ENCODE measurements at places on chromosomes 11 and 22.

GRCh38 chr11:9228091-9228490 is 37.1 kb downstream of the DENND5A start:
- DNase-seq: no peak

- no peak for DNase-seq
Observed at GRCh38 chr11:130403967-130404366, 24.4 kb downstream of the ADAMTS8 start.

- DNase-seq: no peak
Observed at GRCh38 chr11:93751001-93751400, 9.5 kb downstream of the C11orf54 start.

DNA sequence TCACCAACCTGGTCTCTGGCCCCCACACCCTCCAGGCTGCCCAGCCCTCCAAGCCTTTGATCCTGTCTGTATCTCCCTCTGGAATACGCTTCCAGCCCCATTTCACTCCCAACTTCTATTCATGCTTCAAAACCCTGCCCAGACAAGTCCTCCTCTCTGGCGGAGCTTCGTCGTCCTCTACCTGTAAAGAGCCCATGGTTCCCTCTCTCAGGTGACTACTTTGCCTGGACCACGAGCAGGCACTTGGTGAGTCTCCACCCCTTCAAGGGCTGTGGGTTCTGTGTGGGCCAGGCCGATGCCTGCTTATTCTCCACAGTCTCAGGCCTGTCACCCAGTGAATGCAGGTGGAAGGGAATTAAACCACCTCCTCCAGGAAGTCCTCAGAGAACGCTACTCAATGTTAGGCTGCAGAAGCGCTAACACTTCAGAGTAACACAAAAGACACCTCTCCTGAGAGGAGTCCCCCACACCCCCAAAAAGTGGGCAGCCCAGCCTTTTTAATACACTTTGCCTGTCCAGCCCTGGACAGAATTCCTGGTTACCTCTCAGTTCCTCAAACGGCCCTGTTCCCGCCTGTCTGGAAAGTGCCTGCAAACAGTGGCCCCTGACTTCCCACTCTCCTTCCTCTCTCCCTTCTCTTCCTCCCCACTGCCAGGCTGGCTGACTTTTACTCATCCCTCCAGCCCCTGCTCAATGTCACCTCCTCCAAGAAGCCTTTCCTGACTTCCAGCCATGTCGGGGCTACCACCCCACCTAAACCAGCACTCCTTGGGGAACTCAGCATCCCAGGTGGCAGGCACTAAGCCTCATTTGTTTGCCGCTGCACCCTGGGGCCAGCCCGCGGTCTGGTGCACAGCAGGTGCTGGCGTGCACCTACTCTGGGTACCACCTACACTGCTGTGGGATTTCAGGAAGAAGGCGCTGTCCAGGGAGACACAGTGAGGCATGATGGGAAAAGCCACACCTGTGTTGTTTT is 9.0 kb downstream of the RAC2 start:
- no peak for DNase-seq

DNA sequence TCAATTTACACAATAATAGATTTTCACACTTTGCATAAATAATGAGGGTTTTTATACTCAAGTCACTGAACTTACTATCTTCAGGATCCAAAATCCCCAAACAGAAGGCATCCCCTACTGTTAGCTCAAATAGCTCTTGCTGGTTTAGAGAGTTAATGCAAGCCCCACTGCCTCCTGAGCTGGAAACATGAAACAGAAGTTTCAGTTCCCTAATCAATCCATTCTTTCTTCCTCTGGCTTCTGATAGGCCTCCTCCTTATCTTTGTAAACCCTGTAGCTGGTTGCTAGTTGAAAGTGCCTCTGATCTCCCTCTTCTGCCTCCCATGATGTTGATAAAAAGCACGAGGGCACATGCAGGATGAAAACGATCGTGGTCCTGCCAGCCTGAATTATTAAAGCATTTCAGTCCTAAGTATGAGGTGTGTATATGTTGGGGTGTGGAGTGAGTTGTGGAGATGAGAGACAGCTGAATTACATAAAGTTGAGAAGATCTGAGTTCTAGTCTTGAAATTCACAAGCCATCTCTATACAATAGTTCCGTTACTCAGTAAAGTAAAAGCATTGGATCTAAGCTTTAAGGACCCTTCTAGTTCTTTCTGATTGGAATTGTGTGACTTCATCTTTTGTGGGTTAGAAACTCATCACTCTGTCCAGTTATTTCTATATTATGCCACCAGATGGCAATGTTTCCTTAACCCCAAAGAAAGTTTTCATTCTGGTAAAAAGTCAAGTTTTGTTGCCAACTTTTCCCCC is 35.0 kb upstream of the EHF start:
- no peak for DNase-seq

GRCh38 chr11:6681505-6681904 is 1.6 kb downstream of the MRPL17 start:
- no peak for DNase-seq

- DNase-seq: no peak
Observed at GRCh38 chr22:49039625-49040024, 788.0 kb downstream of the BRD1 start.

DNA sequence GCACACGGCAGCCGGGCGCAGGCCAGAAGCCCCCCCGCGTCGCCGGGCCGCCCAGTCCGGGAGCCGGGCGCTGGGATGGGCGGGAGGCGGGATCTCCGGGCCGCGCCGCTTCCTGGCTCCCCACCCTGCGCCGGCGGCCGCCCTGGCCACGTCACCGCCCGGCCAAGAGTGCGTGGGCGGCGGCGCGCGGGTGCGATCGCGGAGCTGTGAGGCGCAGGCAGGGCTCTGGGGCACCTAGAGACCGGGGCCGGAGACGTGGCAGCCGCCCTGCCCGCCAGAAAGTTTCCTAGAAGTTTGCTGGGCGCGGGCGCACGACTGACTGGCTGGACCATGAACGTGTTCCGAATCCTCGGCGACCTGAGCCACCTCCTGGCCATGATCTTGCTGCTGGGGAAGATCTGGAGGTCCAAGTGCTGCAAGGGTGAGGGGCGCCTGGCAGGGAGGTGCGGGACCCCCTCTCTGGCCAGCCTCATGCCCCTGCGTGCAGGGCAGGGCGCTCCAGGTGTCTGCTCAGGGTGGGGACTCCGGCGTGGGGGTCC is at the start of gene KDELR3:
TSS of gene KDELR3 (plus strand) at position 193 of the 539 bp plus-strand sequence. CDS start at position 331, 138 bp downstream.
- DNase-seq: peak; percentile 82

DNA sequence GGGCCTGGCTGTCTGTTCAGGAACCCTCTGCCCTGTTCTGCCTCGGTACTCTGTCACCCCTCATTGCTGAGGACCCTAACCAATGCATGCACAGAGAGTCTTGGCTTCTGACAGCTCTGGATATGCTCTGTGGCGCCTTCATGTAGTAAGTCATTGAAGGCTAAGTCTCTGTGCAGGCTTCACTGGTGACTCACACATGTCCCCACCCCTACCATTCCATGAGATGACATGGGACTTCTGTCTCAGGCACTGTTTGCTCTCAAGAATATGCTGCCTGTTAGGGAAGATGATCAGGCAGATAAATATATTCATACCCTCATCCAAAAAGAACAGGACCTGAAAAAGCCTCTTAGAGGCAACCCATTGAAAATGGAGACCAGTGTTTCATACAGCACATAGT is 43.6 kb upstream of the HORMAD2 start:
- no peak for DNase-seq

- no peak for DNase-seq
Observed at GRCh38 chr22:22731374-22731676, 86.9 kb downstream of the GGTLC2 start.

- DNase-seq: no peak
Observed at GRCh38 chr22:17580441-17581031, 17.2 kb downstream of the SLC25A18 start.

DNA sequence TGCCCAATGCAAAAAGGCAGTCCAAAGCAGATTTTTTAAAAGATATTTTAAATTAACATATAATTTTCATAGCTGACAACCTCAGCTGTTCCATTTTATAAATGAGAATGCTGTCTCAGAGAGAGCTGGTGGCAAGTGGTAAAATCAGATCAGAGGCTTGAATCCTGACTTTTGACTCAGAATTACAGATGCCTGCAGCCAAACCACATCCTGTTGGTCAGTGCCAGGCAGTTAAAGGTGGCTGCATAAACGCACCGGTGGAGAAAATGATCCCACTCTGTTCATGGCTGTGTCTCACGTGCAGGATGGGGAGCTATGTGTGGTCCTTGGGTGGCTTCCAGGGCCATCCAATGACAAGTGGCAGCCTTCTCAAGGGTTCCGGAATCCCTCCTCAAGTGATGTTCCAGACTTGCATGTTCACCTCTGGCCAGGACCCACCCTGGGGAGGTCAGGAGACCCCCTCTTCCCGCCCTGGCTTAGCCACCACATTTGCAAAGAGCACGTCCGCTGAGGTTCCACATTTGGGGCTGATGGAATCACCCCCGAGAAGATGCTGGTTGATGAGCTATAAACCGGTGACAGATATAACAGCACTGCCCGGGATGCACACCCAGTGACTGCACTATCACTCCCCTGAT is 155.5 kb downstream of the SHANK2 start:
- DNase-seq: no peak

DNA sequence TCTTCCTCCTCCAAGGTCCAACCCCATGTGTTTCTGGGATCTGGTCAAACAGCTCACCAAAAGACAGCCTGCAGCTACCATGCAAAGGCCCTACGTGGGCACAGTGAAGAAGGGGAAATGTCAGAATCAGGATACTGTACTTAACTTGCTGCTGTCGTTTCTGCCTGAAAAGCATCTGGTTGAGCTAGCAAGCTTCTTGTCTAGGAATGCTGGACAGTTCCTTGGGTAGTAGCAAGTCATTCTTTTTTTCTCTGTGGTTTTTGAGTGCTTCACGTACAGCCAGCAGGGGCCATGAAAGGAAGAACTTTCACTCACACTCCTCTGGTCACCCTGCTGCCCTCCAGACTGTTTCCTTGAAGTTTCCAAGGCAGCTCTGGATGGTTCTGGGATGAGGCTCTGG is 24.7 kb downstream of the RCOR2 start:
- DNase-seq: no peak

DNA sequence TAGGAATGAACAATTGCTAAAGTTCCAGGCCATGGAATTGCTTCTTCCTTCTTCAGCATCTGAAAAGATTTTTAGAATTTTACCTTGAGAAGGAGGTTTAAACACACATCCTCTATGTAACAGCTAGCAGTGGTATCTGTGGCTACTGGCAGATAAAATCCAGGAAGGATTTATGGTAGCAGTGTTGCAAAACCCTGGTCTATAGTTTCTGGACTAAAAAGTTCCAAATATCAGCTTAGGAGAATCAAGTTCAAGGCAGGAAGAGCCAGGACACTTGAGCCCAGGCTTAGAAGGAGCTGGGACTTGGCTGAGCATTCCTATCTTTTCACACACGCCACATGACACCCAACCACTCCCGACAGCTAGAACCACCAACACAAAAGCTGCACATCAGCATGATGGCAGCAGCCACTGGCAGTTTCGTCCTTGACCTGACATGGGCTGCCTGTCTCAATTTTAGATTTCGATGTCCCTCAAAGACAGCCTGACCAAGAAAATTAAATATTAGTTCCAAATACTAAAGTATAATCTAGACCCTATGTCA is 14.1 kb downstream of the LARGE2 start:
- no peak for DNase-seq

DNA sequence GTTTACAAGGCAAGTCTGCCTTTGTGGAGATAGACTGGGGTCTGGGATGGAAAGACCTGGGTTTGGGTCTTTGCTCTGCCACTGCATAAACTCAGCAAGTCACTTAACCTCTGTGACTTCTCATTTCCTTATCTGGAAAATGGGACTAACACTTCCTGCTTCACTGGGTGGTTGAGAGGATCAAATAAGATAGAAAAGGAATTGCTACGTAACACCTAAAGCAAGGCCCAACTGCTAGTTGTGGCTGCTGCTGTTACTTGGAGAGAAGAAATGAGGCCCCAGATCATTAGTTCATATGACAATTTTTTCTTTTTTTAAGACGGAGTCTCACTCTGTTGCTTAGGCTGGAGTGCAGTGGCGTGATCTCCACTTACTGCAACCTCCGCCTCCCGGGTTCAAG is 5.9 kb downstream of the PTPRJ start:
- DNase-seq: no peak

GRCh38 chr11:73307323-73308002 is 613 bp upstream of the ARHGEF17 start:
- DNase-seq: peak; percentile 98

GRCh38 chr11:134684576-134684975 is 272.5 kb upstream of the B3GAT1 start:
- DNase-seq: no peak

- DNase-seq: no peak
Observed at GRCh38 chr11:111510311-111510710, 1.9 kb downstream of the BTG4 start.

DNA sequence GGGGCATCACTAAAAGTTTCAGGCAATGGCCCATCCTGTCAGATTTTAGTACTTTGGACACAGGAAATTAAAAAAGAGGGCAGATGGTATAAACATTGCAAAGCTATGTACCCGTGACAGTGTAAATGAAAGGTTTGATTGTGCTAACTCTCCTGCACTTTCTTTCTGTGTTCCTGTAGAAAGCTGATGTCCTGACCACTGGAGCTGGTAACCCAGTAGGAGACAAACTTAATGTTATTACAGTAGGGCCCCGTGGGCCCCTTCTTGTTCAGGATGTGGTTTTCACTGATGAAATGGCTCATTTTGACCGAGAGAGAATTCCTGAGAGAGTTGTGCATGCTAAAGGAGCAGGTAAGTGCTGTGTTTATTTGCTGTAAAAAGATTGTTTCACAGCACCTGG is 10.3 kb downstream of the CAT start:
- DNase-seq: no peak

DNA sequence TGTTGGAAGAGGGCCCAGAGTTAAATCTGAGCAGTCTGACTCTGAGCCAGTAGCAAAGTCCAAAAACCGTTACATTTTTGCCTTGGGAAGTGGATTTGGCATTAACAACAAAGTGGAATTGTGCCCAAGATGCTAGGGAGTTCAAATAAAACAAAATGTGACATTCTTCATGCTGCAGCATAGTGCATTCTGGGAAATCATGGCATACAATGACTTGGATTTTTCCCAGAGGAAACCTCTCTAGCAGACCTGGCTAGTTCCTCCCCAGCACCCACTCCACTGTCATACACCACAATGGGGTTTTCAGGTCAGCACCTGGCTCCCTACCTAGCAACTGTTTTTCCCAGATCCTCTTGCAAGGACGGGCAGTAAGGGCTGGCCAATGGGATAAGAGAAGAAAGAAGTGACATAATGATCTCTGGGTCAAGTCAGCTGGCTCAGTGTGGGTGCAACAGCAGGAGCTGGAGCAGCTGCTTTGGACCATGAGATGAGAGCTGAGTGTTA is 24.8 kb upstream of the CYB5R3 start:
- DNase-seq: no peak

DNA sequence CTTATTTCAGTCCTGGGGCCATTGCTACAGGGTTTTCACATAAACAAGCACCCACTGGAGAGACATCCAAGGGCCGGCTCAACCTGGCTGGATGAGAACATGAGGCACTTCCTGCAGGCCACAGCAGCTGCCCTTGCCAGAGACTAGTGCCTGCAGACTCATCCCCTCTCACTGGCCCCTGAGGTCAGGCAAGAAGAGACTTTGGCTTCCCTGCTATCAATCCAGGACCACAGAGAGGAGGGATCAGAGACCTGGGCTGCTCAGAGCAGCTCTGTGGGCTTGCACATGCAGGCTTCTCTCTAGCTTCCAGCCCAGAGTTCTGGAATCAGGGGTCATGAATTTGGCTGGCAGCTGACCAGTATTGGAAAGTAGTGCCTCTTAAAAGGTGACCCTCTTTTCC is 79.5 kb downstream of the CABIN1 start:
- no peak for DNase-seq
